ENCODE measurements at places on chromosomes 5 and 9. TPM values are rescaled to one million over a fixed set of nuclear protein-coding genes. Genes with fewer than 3 reads are reported as not detected.

The C7 gene
- 0.39 TPM for total RNA-seq

The ARSI gene
- total RNA-seq: 2.0 TPM

The NANS gene
- total RNA-seq: 83.0 TPM

The PCDH1 gene
- not detected for total RNA-seq

The PCA3 gene
- total RNA-seq: under 0.01 TPM

The DNAI1 gene
- total RNA-seq: 0.20 TPM

The IL3 gene
- not detected for total RNA-seq

The TRIM14 gene
- 6.3 TPM for total RNA-seq

The GDNF gene
- total RNA-seq: 0.39 TPM

The PCDHB2 gene
- total RNA-seq: 0.59 TPM

The RGS14 gene
- 2.5 TPM for total RNA-seq

The RHOBTB3 gene
- 71.9 TPM for total RNA-seq

The CDC37L1 gene
- total RNA-seq: 17.3 TPM

The PPP3R2 gene
- not detected for total RNA-seq

The ARHGEF39 gene
- 1.5 TPM for total RNA-seq

The TRIP13 gene
- total RNA-seq: 29.8 TPM

The PCDHB14 gene
- total RNA-seq: 0.20 TPM

The RASGRF2 gene
- total RNA-seq: 0.37 TPM

The NKD2 gene
- 0.20 TPM for total RNA-seq

The POC5 gene
- total RNA-seq: 11.7 TPM

The SLC46A2 gene
- total RNA-seq: not detected

The CRHBP gene
- not detected for total RNA-seq

The GRIN3A gene
- total RNA-seq: not detected

The SLCO6A1 gene
- not detected for total RNA-seq

The SET gene
- total RNA-seq: 321 TPM

The CPLANE1 gene
- total RNA-seq: 30.5 TPM

The TAF11L12 gene
- total RNA-seq: not detected

The IRX2 gene
- total RNA-seq: 9.6 TPM

The SLC6A7 gene
- not detected for total RNA-seq

The ZDHHC21 gene
- total RNA-seq: 7.0 TPM

The GABRA1 gene
- not detected for total RNA-seq

The PCDHA8 gene
- total RNA-seq: not detected

The SPINK4 gene
- total RNA-seq: not detected

The RGS3 gene
- total RNA-seq: 13.2 TPM

The STXBP1 gene
- 19.7 TPM for total RNA-seq

The SLC25A2 gene
- 0.39 TPM for total RNA-seq

The GKAP1 gene
- not detected for total RNA-seq

The JAKMIP2 gene
- 1.1 TPM for total RNA-seq

The TMEM252 gene
- total RNA-seq: not detected

The CLIC3 gene
- 0.20 TPM for total RNA-seq

The PKD2L2 gene
- not detected for total RNA-seq

The GPR151 gene
- total RNA-seq: not detected

The GAPT gene
- not detected for total RNA-seq

The ANP32B gene
- total RNA-seq: 14.7 TPM

The CD14 gene
- 0.98 TPM for total RNA-seq

The GFI1B gene
- total RNA-seq: not detected

The TAF1L gene
- not detected for total RNA-seq

The MAMDC2 gene
- total RNA-seq: 1.8 TPM

The AQP7 gene
- 0.59 TPM for total RNA-seq

The CER1 gene
- not detected for total RNA-seq

The CCNO gene
- total RNA-seq: not detected

The CDKN2A gene
- total RNA-seq: 24.0 TPM

The TMC1 gene
- total RNA-seq: 0.37 TPM

The RASGEF1C gene
- total RNA-seq: not detected

The CXCL14 gene
- total RNA-seq: under 0.01 TPM

The FAM78A gene
- total RNA-seq: 0.59 TPM

The GABRB2 gene
- not detected for total RNA-seq

The PTGDS gene
- 4.8 TPM for total RNA-seq

The CFAP77 gene
- not detected for total RNA-seq

Measured in subcutaneous preadipocyte (primary cell).